ENCODE measurements at places on chromosomes 4 and X. TPM values are rescaled to one million over a fixed set of nuclear protein-coding genes. Genes with fewer than 3 reads are reported as not detected.

DNA sequence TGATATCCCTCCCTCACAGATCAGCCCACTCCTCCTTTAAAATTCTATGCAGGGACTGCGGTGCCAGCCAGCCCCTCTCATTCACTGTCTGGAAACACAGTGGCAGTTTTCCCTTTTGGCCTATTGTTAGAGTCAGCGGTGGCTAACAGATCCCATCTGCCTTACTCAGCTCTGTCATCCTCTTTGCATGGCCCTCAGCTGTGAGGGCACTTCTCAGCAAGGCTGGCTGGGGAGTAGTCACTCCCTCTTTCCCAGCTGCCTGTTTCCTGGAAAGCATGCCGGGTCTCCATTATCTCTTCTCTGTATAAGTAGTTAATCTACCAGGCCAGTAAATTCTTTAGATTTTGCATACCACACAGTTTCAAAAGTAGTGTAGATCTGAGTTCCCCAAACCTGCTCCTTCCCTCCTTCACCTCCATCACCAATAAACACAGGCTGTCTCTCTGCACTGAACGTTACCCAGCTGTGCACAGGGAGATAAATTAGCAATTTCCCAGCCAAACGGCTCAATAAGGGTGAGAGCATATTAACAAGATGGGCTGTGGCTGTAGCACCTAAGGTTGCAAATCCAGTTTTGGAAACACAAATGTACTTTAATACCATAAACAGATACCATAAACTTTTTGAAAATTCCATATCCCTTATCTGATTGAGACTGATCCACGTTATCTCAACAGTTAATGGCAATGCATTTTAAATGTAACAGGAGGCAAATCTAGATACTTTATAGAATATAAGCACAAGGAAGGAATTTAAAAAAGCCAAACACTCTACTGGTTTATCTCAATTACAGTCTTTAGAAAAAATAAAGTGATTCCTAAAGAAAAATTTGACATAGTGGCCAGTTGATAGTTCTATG is 229.3 kb downstream of the ANKRD50 start:
- no peak overlapping the region for H3K4me3 ChIP-seq
- no peaks in the 10 kb centered on the region for H3K27me3 ChIP-seq
- no peaks in the 10 kb centered on the region for H3K36me3 ChIP-seq
- no peaks in the 10 kb centered on the region for H3K4me1 ChIP-seq
- no peak overlapping the region for H3K27ac ChIP-seq

ZCCHC18 gene
- 1.2 TPM for total RNA-seq

RBM46 gene
- not detected for total RNA-seq

F9 gene
- not detected for total RNA-seq

Measured in SJCRH30 (cell line).